ENCODE measurements at places on chromosomes 3 and 15.
A peak's percentile ranks its signal among the peaks of the same experiment; 100 is the strongest.

GRCh38 chr15:81955382-81956062, 90.3 kb downstream of the MEX3B start:
- no peak overlapping the region for H3K27ac ChIP-seq
- H3K27me3 ChIP-seq = no peaks in the 10 kb centered on the region
- H3K36me3 ChIP-seq = no peaks in the 10 kb centered on the region
- DNase-seq = no peak
- H3K4me1 ChIP-seq = no peaks in the 10 kb centered on the region

- H3K4me3 ChIP-seq = no peak overlapping the region
- H3K27me3 ChIP-seq = no peaks in the 10 kb centered on the region
- H3K27ac ChIP-seq = no peak overlapping the region
- H3K4me1 ChIP-seq = no peaks in the 10 kb centered on the region
- H3K36me3 ChIP-seq = no peaks in the 10 kb centered on the region
Observed at GRCh38 chr3:119098619-119099222, 47.2 kb upstream of the TEX55 start.

GRCh38 chr3:150899141-150899540, 6.1 kb downstream of the MINDY4B start:
- no peak for DNase-seq
- H3K4me3 ChIP-seq = no peak overlapping the region
- H3K27me3 ChIP-seq = peaks cover 8% of the 10 kb centered on the region

GRCh38 chr3:11529281-11529680, 114.4 kb downstream of the VGLL4 start:
- H3K27me3 ChIP-seq = no peaks in the 10 kb centered on the region
- H3K27ac ChIP-seq = no peak overlapping the region
- no peak overlapping the region for H3K4me3 ChIP-seq
- DNase-seq = no peak
- no peaks in the 10 kb centered on the region for H3K4me1 ChIP-seq

DNA sequence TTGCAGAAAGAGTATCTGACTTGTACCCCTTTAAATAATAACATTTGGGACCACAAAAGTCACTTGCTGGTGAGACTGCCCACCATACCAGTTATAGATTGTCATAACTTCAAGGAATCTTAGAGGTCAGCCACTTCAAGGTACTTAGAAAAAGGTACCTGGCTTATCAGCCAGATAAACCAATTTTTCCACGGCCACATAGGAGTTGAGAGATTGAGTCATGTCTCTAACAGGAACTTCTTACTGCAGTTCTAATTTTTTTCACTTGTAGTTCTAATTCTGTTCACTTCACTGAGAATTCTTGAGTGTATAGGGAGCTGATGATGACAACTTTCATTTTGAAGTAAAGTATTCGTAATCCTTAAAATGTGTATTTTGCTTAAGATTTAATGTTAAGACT, 317.1 kb upstream of the CBLB start:
- H3K4me3 ChIP-seq = peak overlapping the region; percentile 25
- H3K27ac ChIP-seq = peak overlapping the region; percentile 91
- no peaks in the 10 kb centered on the region for H3K27me3 ChIP-seq
- peaks cover 44% of the 10 kb centered on the region for H3K4me1 ChIP-seq

DNA sequence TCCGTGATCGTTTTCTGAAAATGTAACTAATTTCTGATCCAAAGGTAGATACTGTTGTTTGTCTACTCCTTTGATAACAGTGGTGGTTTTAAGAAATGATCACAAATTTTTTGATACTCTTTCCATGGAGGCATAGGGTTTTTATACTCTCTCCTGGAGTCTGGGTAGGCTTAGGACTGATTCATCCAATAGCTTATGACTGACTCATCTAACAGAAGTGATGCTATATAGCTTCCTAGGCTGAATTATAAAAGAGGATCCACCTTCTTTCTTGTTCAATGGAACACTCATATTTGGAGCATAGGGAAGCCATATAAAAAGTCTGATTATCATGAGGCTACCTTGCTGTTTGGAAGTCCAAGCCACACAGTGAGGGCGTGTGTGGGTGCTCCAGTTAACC, 84.3 kb downstream of the CHST2 start:
- H3K27ac ChIP-seq = no peak overlapping the region
- no peak for DNase-seq
- no peak overlapping the region for H3K4me3 ChIP-seq
- H3K4me1 ChIP-seq = peaks cover 10% of the 10 kb centered on the region
- no peaks in the 10 kb centered on the region for H3K36me3 ChIP-seq

DNA sequence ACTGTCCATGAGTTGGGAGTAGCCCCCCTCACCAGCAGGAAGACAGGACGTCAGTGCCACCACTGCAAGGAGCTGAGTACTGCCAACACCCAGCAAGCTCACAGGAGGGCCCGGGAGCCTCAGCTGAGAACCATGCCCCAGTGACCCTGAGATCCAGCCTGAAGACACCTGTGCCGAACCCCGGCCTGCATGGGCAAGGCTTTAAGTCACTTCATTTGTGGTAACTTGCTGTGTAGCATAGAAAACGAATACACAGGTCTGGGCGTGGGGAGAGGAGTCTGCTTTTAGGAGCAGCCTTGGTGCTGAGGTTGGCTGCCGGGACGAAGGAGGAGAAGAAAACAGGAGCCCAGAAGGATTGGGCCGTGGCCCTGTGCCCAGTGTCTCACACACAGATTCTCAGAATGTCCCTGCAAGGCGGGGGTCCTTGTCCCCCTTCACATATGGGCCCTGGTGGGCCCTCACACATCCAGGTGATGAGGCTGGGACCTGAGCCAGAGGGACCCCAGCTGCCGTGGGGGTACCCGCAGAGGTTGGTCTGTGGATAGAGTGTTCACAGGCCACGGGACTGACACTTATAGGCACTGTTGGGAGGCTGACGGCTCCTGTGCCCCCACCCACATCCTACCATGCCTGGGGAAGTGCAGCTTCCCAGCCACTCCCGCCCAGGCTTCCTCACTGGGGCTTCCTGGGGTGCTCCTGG, 85.3 kb downstream of the PLXNA1 start:
- H3K27me3 ChIP-seq = peaks cover 15% of the 10 kb centered on the region
- no peaks in the 10 kb centered on the region for H3K4me1 ChIP-seq
- H3K4me3 ChIP-seq = no peak overlapping the region
- DNase-seq = no peak
- no peak overlapping the region for H3K27ac ChIP-seq

- no peak overlapping the region for H3K4me3 ChIP-seq
- no peak overlapping the region for H3K27ac ChIP-seq
- H3K4me1 ChIP-seq = no peaks in the 10 kb centered on the region
- peak; percentile 19 for DNase-seq
- H3K36me3 ChIP-seq = no peaks in the 10 kb centered on the region
Observed at GRCh38 chr15:26260517-26261133, 397.5 kb upstream of the ATP10A start.

- peaks cover 45% of the 10 kb centered on the region for H3K4me1 ChIP-seq
- H3K4me3 ChIP-seq = peak overlapping the region; percentile 78
- H3K27ac ChIP-seq = peak overlapping the region; percentile 78
- H3K27me3 ChIP-seq = no peaks in the 10 kb centered on the region
- no peak for DNase-seq
Observed at GRCh38 chr15:44738340-44738984, 2.1 kb downstream of the TRIM69 start.

DNA sequence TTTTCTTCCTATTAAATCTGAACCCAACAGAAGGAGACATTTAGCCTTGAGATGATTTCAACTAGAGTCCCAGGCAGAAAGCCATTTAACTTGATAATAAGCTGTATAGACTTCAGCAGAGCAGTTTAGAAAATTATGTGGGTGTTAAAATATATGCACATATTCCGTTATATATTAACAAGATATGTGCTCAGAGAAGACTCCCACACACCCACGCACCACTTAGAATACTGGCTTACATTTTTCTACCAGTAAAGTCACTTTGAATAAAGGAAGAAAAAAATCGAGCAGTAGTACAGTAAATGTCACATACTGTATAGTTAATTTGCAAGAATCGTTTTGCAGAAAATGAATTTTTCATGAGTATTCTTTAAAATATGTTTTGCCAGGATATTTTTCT, 599.3 kb downstream of the FGF12 start:
- no peaks in the 10 kb centered on the region for H3K36me3 ChIP-seq
- no peak overlapping the region for H3K4me3 ChIP-seq
- no peaks in the 10 kb centered on the region for H3K27me3 ChIP-seq
- DNase-seq = no peak

DNA sequence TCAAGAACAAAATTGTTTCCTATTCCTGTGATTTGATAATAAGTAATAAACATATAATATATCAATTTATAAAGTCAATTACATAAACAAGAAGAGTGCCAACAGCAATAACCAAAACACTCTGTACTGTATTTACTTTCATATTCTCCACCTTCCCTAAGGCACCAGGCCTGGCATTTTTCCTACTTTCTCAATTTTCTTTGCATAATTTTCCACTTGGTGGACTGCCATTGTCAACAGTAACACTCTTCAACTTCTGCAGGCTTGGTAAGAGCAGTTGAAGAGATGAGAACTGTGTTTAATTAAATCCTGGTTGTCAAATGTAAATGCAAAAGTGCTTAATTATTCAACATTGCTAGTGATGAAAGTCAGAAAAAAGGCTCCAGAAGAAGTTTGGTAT, 229.8 kb upstream of the PLSCR5 start:
- no peaks in the 10 kb centered on the region for H3K27me3 ChIP-seq
- no peak overlapping the region for H3K4me3 ChIP-seq
- H3K4me1 ChIP-seq = no peaks in the 10 kb centered on the region
- no peak overlapping the region for H3K27ac ChIP-seq
- H3K36me3 ChIP-seq = no peaks in the 10 kb centered on the region
- DNase-seq = no peak

- H3K27me3 ChIP-seq = peaks cover 6% of the 10 kb centered on the region
- no peak overlapping the region for H3K27ac ChIP-seq
- no peak for DNase-seq
- no peaks in the 10 kb centered on the region for H3K36me3 ChIP-seq
Observed at GRCh38 chr15:27675571-27675970, 423.5 kb downstream of the OCA2 start.

GRCh38 chr3:197375001-197375441, 76.6 kb upstream of the DLG1 start:
- peaks cover 11% of the 10 kb centered on the region for H3K27me3 ChIP-seq
- peaks cover 2% of the 10 kb centered on the region for H3K4me1 ChIP-seq
- no peak overlapping the region for H3K27ac ChIP-seq
- no peaks in the 10 kb centered on the region for H3K36me3 ChIP-seq
- DNase-seq = no peak

GRCh38 chr3:12253516-12254343, 35.1 kb upstream of the PPARG start:
- peaks cover 14% of the 10 kb centered on the region for H3K27me3 ChIP-seq
- no peak for DNase-seq
- H3K4me1 ChIP-seq = no peaks in the 10 kb centered on the region
- no peak overlapping the region for H3K27ac ChIP-seq
- peaks cover 2% of the 10 kb centered on the region for H3K36me3 ChIP-seq

DNA sequence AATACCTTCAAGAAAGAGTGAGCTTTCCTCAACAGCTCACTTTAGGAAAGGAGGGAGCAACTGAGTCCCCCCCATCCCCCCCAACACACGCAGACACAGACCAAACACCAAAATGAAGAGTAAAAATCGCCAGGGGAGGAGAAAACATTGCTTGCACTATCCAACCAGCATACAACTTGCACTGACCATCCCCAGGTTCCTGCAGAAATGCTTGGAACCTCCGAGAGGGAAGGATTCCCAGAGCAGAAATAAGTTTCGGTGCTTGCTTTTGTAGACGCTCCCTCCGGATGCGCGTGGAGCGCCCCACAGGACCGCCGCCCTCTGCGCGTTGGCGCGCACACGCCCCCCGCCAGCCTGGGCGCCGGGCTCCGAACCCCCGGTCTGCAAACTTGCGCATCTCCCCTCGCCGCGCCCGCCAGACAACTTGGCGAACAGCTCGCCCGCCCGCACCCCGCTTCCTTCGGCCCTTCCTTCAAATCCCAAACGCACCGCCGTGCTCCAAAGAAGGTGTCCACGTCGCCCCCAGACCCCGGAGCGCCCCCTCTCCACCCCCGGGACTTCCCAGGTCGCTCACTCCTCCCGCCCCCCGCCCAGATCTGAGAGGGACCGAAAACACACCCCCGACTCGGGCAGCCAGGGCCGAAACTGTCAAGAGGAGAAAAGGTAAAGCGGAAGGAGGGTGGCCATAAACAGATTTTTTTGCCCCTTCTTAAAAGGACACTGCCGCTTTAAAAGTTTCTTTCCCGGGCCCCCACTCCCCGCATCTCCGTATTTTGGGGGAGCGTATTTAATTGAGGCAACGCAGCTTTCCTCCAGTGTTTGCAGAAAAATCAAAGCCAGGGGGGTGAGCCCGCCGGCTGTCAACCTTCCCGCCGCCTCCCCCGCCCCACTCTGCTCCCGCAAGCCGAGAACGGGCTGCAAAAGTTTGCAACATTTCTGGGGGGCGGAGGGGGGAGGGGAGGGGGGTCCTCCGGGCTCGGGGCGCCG, 859 bp downstream of the RORA start:
- peaks cover 3% of the 10 kb centered on the region for H3K4me1 ChIP-seq
- H3K4me3 ChIP-seq = peak overlapping the region; percentile 63
- no peak overlapping the region for H3K27ac ChIP-seq
- no peaks in the 10 kb centered on the region for H3K36me3 ChIP-seq
- peaks cover 85% of the 10 kb centered on the region for H3K27me3 ChIP-seq

DNA sequence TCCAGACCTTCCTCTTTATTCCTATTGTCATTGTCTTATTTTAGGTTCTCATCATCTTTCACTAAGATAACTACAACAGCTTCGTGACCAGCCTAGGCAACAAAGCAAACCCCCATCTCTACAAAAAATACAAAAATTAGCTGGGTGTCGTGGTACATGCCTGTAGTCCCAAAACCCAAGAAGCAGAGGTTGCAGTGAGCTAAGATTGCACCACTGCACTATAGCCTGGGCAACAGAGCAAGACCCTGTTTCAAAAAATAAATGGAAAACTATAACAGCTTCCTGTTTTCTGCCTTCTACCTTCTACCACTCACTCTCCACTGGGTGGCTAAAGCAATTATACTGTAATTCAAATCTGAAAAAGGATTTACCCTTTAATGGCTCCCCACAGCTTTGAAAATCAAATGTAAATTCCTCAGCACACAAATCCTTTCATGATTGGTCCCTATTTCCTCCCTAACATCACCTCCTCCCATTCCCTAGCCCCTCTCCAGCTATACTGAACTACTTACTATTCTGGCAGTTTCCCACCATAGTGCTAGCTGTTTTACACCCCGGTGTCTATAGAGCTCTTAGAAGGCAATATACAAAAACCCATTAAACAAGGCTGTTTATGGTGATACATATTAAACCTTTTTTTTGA, 33.4 kb downstream of the LRRFIP2 start:
- no peak for DNase-seq
- H3K4me3 ChIP-seq = no peak overlapping the region
- no peak overlapping the region for H3K27ac ChIP-seq
- no peaks in the 10 kb centered on the region for H3K27me3 ChIP-seq
- H3K36me3 ChIP-seq = peaks cover 11% of the 10 kb centered on the region

GRCh38 chr15:66824424-66824823, 122.4 kb downstream of the SMAD6 start:
- no peaks in the 10 kb centered on the region for H3K36me3 ChIP-seq
- H3K27me3 ChIP-seq = peaks cover 3% of the 10 kb centered on the region
- no peak overlapping the region for H3K27ac ChIP-seq
- H3K4me1 ChIP-seq = no peaks in the 10 kb centered on the region

DNA sequence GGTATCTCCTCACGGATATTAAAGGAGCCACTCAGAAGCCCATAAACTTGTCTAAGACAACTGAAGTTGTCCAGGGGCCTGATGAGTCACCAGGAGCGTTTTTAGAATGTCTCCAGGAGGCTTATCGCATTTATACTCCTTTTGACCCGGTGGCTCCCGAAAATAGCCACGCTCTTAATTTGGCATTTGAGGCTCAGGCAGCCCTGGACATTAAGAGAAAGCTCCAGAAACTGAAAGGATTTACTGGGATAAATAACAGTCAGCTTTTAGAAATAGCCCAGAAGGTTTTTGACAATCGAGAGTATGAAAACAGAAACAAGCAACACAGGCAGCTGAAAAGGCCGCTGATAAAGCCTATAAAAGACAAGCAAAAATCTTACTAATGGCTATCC, 4.1 kb downstream of the DET1 start:
- peaks cover 18% of the 10 kb centered on the region for H3K4me1 ChIP-seq
- no peak overlapping the region for H3K4me3 ChIP-seq
- DNase-seq = no peak
- H3K27ac ChIP-seq = no peak overlapping the region
